AML-193 (cell line): ENCODE measurements at places on chromosomes 5 and 9.

DNA sequence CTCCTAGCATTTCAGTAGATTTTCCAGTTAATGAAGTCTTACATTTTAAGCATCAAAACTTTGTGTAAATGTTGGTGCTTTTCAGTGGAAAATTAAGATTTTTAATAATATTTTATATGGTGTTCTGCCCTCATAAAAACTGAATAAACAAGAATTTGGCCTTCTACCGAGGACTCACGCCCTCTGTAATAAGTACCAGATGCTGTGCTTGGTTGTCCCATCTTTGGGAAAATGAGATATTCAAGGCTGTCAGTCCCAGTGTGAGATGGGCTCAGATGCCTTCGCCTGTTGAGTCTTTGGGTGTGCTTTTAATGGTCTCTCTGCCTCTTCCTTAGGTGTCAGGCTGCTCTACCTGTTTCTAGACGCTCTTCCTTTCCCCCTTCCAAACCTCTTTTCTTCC is 28.7 kb downstream of the GALNT12 start:
- no peak for DNase-seq

DNA sequence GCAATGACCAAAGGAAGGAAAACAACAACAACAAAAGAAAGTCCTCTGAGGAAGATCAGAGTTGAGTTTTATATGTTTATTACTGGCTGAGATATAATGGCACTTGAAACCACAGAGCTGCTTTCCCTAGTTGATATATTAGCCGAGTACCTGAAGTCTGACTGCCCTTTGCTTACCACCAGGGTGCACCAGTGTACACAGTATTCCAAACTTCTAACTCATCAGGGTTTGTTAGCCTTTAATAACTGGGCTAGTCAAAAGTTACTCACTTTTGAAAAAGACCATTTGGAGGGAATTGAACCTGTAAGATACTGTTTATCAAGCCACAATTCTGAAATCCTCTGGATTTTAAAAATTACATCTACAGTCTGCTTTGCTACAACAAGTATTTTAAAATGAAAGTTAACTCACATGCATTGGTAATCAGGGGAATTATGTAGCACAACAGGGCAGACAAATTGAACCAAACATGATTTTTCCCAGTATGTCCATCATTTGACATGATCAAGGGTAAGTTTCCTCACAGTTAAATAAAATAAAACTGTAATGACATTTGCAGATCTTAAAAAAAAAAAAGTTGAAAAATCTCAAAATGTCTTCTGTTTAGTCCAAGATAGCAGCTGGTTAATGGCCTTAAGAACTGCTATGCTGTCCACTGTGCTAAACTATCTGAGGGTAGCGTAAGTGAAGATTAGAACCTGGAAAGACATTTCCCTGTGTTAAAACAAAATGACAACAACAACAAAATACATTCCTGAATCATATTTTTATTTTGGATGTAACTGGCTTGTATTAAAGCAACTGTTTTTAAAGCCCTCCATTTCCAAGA is 57.3 kb upstream of the C6 start:
- DNase-seq: peak; percentile 33

GRCh38 chr5:145791866-145792265 is 43.3 kb downstream of the PRELID2 start:
- DNase-seq: no peak

- no peak for DNase-seq
Measured at GRCh38 chr5:34897646-34898045, 17.7 kb downstream of the RAD1 start.

DNA sequence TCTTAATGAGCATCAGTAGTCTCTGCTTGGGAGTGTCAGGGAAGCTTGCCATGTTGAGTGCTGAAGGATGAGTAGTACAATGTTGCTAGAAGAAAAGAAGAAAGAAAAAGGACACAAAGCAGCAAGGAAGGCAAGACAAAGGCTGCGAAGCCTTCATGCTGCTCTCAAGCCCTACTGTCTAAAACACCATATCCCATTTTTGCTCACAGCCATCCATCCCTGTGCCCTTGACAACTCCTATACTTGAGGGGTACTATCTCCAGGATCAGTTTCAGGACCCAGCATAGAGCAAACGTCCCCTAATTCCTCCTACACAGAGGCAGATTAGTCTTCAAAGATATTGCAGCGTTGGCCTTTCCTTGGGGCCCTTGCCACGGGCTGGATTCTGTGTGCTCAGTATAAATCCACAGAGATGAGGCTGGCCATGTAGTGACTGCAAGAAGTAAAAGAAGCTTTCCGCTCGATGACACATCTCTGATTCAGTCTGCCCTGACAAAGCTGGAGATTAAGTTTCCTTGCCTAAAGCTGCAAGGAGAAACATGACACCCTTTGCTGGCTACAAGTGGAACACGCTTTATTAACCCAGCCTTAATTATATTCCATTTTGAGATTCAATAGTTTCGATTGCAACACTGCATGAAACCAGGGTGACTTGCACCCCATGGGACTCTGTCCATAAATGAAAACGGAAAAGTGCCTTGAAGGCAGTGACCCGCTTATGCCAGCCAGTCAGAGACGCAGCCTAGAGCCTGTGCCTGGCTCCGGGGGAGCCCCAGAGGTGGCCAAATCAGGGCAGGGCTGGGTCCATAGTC is 304.6 kb downstream of the ACTL7B start:
- no peak for DNase-seq

- no peak for DNase-seq
Measured at GRCh38 chr5:139215107-139215975, 17.2 kb upstream of the SIL1 start.

GRCh38 chr5:67301285-67301903 is 104.8 kb upstream of the CD180 start:
- DNase-seq: peak; percentile 55

DNA sequence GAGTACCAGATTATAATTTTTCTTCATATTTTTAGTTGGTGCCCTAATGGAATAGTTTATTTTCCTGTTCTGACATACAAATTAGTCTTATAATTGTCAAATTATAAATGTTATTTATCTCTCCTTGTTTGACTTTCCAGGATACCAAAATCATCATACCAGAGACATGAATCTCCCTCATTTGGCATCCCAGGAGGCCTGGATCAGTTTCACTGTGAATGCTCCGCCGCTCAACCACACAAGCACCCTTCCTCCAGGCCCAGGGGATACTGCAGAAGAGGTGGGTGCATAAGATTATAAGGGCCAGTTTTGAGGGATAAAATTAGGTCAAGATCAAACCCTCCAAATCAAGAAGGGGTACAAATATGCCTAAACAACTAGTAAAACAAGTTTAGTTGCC is 1229.3 kb downstream of the CDH12 start:
- no peak for DNase-seq

DNA sequence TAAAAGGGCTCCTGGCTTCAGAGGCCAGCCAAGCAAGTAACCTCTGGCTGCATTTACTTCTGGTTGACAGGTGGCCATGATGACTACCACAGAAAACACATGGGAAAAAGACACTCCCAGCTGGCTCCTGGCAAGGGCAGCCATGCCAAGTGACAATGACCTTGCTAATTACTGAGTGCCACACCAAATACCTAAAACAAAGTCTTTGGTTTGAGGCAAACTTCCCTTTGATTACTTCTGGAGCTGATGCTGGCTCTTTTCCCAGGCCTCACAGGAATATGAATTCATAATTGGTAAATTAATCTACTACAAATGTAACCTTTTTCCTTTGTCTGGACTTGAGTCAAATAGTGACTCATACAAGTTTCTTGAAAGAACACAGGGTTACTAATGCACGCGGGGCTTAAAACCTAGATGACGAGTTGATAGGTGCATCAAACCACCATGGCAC is 61.0 kb downstream of the LPAR1 start:
- DNase-seq: no peak
